GM10248 (cell line): ENCODE measurements at places on chromosomes 3 and 15.

DNA sequence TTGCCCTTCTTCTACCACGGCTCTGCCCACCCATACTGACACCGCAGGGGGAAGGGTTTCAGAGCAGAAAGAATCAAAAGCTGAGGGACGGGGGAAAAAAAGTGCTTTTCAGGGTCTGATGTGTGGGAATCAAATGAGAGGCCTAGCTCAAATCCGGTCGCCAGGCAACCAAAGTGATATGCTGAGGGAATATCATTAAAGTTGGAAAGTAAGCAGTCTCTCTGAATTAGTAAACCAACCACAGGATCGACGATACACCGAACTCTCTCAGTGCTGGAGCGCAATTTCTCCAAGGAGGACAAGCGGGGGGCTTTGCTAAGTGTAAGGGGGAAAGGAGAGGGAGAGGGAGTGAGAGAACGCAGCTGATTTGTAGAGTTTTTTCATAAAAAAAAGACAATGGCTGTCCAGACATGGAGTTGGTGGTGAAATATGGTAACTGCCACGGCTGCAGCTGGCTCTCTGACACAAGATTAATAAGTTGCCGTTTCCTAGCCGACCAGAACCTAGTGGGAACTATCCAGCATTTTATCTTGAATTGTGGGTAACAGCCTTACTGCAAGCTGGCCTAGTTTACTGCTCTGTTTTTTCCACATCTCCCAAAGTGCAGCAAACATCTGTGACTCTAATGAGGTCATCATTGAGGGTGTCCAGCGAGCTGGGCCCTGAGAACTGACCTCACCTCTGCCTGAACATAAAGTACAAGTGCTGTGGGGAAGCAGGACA is 530.2 kb downstream of the SOX2 start:
- no peak for DNase-seq

GRCh38 chr15:81532001-81532400 is 158.0 kb upstream of the TMC3 start:
- DNase-seq, result no peak

DNA sequence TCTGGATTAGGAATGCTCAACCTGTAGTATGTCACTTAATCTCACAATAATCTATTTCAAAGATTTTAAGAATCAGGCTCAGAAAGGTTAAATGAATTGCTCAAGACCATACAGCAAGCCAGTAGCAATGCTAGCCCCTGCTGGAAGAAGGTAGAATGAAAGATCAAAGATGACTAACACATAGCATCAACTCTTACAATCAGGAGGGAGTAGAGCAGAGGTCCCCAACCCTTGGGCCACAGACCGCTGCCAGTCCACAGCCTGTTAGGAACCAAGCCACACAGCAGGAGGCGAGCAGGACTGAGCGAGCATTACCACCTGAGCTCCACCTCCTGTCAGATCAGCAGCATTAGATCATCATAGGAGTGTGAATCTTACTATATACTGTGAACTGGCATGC is 15.5 kb upstream of the GATM start:
- no peak for DNase-seq

GRCh38 chr15:94844538-94845389 is 613.4 kb downstream of the MCTP2 start:
- no peak for DNase-seq

DNA sequence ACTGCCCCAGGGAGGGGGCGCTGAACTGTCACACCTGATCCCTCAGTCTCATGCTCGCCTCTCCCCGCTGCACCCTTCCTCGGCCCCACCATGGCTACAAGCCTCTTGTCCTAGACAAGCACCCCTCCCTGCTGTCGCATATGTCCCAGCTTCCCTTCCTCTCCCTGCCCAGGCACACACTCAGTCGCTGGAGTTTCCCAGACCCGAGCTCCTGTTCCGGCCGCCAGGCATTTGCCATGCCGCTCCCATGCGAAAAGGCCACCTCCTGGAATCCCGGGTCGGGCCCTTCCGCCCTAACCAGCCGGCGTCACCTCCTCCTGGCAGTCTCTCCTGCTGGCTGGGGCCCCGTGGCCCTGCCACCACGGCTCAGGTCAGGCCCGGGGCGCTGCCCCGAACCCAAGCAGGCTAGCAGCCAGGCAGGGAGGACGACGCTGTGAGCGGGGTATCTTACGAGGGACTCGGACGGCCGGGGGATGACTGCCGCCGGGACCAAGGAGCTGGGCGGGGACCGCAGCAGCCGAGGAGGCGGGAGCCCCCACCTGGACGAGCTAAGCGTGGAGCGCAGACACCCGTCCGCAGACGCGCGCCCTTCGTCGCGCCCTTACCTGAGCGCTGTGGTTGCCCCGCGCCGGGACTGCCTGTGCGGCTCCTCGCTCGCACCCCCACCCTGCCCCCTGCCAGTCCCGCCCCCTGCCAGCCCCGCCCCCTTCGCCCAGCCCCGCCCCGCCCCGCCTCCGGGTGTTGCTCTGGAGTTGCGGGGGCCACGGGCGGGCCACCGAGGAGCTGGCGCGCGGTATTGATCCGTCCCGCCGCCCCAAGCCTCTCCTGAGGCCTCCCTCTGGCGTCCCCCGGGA is at the start of gene ALS2CL:
Gene ALS2CL, minus strand, starts transcription at position 642 of the 854 bp plus-strand sequence. CDS start 4,239 bp downstream, outside the sequence.
- peak; percentile 74 for DNase-seq

DNA sequence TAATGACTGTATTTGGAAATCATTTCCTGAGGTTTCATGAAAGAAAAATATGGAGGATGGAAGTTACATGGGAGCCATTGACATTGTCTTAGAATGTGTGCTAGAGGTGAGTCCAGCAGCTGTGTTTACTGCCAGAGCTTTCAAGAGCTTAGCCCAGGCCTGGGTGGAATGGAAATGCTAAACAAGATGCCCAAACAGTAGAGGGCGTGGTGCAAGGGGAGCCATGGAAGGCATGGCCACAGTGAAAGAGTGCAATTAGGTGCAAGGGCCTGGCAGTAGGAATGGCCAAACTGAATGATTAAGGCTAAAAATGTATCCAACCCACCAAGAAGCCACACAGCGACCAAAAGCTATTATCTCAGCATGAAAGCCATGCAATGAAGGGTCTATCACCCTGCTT is 257.7 kb upstream of the NR2F2 start:
- DNase-seq, result no peak

GRCh38 chr3:65927576-65927975 is 111.1 kb downstream of the MAGI1 start:
- DNase-seq, result no peak

DNA sequence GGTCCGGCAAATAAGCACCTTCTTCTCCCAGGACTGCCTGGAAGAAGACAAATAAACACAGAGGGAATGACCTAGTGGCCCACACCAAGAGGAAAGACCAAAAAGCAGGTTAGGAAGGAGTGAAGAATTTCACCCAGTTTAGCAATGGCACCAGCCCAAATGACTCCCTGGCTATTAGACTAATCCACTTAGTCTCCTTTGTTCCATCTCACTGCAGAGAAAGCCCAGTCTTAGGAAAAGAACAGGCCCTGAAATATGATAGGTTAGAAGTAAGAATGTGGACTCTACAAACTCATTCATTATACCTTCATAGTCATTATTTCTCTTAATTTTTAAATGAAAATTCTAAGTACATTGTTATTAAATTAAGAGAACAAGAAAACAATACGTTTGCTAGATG is 23.2 kb downstream of the SERPINI2 start:
- no peak for DNase-seq

DNA sequence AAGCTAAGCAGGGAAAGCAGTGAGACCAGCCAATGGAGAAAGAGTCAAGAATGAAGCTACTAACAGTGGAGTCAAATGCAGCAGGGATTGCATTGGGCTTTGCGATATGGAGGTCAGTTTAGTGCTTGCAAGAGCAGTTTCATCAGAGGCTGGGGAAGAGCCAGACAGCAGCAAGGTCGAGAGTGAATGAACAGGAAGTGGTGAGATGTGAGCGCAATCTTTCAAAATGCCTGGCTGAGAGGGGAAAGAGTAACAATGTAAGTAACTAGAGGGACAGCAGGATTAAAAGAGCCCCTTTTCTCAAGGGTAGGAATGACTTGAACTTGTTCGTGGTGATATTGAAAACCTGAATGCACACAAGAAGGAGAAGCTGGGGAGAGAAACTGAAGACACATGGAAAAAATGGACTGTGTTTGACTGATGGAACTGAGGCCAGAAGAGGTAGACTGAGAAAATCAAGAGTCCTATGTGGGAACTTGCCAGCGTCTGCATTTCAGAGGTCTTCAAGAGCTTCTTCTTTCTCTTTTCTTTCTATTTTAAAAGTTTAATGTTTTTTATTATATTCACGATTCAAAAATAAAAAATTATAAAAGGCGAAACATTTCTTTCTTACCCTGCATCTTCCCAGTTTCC is 30.6 kb upstream of the GPR160 start:
- DNase-seq, result peak; percentile 62

- DNase-seq, result no peak
These were observed 88.8 kb upstream of the ARHGEF3 start for GRCh38 chr3:56890448-56891091.

DNA sequence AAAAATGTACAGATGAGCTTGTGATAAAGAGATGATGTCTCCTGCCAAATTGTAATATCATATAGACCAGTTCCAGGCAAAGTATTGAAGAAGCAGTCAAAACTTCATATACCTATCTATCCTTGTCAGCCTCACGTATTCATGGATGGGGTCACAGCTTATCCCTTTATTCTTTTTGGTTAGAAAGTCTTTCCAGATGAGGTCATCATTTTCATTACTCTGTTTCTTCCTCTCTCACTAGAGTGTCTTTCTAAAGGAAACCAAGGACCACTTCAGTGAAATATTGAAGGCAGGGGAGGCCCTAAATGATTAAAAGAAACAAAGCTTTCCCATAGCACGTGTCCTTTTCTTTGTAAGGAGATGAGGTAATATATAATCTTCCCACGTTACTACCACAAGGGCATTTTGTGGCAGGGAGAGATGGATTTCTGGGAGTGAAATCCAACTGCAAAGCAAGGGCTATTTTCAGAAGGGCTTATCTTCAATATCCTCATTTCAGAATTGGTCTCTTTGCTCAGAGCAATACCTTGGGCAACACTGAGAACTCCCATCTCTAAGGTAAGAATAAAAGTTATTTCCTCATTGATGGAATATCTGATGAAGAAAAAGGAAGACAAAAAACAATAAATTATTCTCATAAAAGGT is 260.2 kb downstream of the TIGIT start:
- no peak for DNase-seq

DNA sequence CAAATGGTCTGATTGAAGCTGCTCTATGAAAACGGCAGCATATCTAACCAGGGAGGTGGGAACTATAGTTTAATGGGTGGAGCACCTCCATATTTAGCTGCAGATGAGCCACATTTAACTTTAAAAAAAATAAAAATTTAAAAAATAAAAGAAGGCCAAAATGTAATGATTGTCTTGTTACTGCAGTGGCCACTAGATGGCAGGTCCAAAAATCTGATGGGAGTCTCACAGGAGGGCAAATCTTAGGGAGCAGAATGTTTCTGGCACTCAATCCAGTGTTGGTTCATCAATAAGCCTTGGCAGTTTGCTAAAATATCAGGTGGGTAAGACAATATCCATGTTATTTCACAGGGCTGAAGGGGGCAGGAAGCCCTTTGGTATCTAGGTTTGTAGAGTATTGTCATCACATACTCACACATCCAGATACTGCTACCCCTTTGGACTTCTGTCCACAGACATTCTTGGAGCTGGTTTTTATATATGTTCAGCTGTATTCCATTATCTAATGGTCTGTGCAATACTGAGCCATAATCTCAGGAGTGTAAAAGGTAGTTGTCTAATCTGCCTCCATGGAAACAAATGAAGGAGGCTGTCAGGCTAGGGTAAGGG is 233.3 kb downstream of the TIGIT start:
- DNase-seq, result peak; percentile 9

DNA sequence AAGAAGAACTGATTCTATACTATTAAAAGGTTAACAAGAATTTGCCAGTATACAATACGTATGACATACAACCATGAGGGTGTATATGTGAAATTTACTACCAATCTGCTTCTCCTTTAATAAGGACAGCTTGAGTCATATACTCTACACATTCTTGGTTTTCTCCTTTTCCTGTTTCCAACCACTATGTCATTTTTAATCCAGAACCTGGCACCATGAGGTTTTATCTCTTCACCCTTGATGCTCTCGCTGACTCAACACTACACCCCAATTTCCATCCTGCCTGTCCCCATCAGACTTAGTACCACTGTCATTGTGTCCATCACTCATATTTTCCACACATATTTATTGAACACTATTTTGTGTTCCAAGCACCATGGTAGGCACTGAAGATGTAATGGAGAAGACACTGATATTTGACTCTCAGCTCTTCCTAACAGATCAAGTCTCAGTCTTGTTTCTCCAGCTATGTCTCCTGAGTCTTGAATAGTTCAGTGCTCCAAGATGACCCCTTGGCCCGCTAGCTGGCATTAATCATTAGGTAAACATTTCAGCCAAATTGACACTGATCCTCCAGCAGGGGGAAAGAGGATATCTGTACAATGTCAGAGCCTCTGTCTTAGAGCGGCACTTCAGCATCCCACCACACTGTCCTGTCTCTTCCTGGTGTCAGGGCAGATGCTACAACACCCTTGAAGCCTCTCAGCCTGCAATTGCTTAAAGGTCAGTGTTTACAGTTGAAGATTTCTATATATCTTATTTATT is 11.2 kb upstream of the COL8A1 start:
- no peak for DNase-seq

- DNase-seq, result no peak
These were observed 3.7 kb downstream of the TMEM42 start for GRCh38 chr3:44865272-44866035.

DNA sequence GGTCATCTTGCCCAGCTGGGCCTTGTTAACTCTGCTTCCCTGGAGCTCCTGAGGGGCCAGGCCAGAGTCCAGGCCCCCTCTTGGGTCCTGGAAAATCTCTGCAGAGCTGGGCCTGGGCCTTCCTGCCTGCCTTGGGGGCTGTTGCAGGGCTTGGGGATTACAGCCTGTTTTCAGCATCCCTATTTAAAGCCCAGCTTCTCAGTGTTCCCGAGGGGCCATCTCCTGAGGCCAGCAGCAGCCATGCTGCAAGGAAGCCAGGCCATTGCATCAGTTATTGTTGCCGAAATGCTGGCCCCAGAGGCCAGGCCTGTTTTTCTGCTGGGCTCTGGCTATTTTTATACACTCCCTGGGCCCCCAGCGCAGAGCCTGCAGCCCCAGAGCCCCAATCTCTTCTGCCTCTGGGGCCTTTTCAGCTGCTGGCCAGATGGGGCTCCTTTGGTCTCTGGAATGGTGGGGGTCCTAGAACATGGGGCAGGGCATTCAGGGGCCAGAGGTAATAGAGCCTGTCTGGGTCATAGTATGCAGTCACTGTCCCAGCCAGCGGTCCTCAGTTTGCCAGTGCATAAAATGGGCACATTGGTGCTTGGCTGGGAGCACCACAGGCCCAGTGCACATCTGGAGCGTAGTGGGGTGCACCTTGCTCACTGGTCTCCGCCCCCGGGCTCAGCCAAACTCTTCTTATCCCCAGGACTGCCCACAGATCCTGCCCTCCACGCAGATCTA is 28.5 kb downstream of the PLXNA1 start:
- no peak for DNase-seq

DNA sequence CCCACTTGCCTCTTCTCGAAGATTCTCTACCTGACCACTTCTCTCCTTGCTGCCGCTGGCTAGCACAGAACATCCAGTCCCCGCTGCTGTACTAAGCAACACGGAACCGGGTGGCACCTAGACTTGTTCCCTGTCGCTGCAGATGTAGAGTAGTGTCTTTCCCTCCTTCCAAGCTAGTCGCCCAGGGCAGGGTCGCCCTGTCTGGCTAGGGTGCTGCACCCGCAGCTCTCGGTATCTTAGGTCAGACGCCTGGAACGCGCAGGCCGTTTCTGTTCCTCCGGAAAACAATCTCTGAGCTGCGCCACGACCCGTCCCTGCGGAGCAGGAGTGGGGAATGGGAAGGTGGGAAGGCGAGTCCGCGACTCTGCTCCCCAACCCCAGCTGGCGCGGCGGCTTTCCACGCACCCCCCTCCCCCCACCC is 758 bp upstream of the SNX33 start:
- no peak for DNase-seq

- no peak for DNase-seq
These were observed 37.2 kb upstream of the DLG1 start for GRCh38 chr3:197335428-197336132.
